ENCODE measurements at places on chromosomes 2 and 18.
A peak's percentile ranks its signal among the peaks of the same experiment; 100 is the strongest.

DNA sequence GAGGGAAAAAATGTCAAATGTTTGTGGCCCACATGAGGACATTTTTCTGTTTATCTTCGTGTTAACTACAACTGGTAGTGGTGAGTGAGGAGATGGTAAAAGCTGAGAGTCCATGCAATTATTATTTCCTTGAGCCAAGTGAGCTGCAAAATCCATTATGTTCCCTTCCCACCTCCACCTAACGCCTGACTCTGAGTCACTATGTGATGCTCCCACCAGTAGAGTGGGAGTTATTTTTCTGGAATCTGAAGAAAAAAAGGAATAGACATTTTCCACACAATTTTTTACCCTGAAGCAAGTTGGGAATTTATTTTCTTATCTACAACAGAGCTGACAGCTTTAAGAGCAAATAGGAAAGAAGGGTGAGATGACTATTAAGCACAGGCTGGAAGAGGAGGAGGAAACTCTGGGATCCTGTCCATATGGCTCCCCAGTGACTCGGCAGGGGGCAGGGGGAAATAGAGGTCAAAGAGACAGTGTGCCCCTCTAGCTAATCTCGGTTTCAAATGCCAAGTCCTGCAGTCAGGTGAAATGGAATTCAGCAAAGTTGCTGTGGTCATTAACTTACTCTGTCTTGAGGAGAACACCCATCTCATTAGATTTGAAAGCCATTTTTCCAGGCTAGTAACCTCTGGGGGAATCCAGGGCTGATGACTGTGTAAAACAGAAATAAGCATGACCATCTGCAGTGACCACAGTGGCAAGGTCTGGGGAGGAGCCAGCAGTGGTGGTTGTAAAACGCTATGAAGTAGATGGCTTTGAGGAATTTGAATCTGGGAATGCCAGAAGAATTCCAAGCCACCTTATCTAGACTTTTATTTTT is 463.9 kb downstream of the STK39 start:
- no peaks in the 10 kb centered on the region for H3K27me3 ChIP-seq
- no peaks in the 10 kb centered on the region for H3K4me1 ChIP-seq
- no peaks in the 10 kb centered on the region for H3K36me3 ChIP-seq
- DNase-seq = no peak

GRCh38 chr2:150467621-150467963 is 19.9 kb downstream of the RND3 start:
- H3K4me1 ChIP-seq = peaks cover 65% of the 10 kb centered on the region
- no peak for DNase-seq
- H3K27ac ChIP-seq = peak overlapping the region; percentile 37
- H3K4me3 ChIP-seq = no peak overlapping the region

- no peaks in the 10 kb centered on the region for H3K27me3 ChIP-seq
- peaks cover 5% of the 10 kb centered on the region for H3K4me1 ChIP-seq
- DNase-seq = no peak
- H3K36me3 ChIP-seq = no peaks in the 10 kb centered on the region
- H3K27ac ChIP-seq = no peak overlapping the region
- H3K4me3 ChIP-seq = no peak overlapping the region
Observed at GRCh38 chr2:190570871-190571270, 36.3 kb upstream of the NEMP2 start.

DNA sequence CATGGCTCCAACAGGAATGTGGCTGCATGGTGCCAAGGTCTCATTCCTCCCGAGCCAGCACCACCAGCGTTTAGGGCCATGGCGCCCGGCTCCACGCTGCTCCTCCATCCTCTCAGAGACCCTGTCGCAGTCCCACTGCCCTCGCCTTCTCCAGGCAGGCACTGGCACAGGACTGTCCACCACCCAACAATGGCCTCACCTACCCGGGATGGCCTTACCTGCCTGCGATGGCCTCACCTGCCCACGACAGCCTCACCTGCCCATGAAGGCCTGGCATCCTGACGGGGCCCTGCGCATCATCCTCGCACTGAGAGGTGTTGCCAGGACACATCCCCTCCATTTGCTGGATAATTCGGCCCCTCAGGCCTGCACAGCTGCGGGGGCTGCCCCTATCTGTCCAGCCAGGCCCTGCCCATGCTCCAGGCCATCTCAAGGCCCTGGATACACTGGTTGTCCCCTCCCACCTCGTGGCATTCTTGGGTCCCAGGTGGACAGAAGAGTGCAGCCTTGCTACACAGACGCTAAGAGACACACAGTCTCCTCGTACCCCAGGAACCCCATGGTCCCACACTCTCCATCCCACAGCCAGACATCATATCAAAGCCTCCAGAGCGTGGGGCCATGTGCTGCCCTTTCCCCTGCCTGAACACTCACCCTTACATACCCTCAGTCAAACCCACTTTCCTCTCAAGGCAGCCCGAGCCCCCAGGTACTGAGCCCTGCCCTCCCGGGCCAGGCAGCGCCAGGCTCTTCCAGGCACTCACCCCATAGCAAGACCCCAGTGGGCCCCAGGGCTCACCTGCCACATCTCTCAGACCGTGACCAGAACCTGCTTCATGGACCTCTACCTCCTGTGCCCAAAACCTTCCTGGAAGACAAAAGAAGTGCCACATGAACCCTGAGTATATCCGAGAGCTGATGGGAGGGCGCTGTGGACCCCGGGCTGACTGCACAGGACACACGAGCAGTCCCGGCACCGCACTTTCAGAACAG is 268.6 kb downstream of the EIPR1 start:
- no peak for DNase-seq
- H3K27me3 ChIP-seq = no peaks in the 10 kb centered on the region
- H3K36me3 ChIP-seq = no peaks in the 10 kb centered on the region
- H3K27ac ChIP-seq = no peak overlapping the region
- H3K4me3 ChIP-seq = no peak overlapping the region

DNA sequence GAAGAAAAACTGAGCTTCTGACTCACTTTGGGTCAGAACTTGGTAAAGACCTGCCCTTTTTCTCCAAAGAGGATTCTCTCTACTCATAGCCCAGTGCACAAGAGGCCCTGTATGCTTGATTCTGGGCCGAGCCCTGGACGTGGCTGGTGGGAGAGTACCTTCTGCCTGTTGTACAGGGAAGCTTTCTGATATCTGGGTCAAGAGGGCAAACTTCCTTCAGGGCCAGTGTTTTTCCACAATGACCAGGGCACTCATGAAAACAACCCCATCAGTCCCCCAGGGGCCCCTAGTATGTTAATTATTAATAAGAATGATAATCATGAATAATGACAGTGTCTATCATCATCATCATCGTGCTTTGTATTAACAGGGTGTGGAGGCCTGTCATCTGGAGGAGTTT is 90.0 kb downstream of the TGFA start:
- H3K4me1 ChIP-seq = no peaks in the 10 kb centered on the region
- no peak overlapping the region for H3K4me3 ChIP-seq
- no peak overlapping the region for H3K27ac ChIP-seq
- H3K36me3 ChIP-seq = peaks cover 38% of the 10 kb centered on the region
- no peak for DNase-seq

- no peak for DNase-seq
- H3K27me3 ChIP-seq = peaks cover 9% of the 10 kb centered on the region
- H3K36me3 ChIP-seq = no peaks in the 10 kb centered on the region
- H3K4me1 ChIP-seq = no peaks in the 10 kb centered on the region
- no peak within 1 kb of the TSS for H3K27ac ChIP-seq
Observed at GRCh38 chr2:219309278-219309677, at the start of gene PTPRN. PTPRN (minus strand) TSS chr2:219309401; CDS start chr2:219309332, 69 bp downstream.
